ENCODE measurements at places on chromosomes 1 and 21.
A peak's percentile ranks its signal among the peaks of the same experiment; 100 is the strongest.

DNA sequence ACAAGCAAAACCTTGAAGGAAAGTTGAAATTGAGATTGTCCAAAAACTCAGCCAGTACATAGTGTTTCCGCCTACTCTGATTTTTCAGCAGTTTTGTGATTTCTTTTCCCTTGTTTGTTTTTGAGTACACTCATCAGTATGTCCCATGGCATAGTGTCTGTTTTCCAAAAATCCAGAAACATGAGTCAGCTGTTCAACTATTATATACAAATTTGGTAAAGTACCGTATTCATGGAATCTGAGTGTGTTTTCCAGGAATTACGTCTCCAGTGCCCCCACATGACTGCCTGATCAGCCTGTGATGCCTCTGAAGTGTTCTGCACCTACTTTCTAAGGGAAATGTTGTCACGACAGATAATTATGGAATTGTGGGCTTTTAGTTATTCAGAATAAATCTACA lies 186.8 kb downstream of the LTN1 start:
- no peak for DNase-seq

- no peak for DNase-seq
These were observed 115.7 kb downstream of the AKT3 start for GRCh38 chr1:243734308-243734695.

GRCh38 chr1:22803833-22804232 lies 93.2 kb downstream of the EPHB2 start:
- peak; percentile 50 for DNase-seq

GRCh38 chr1:90671741-90672140 lies 45.4 kb downstream of the BARHL2 start:
- DNase-seq, result no peak

GRCh38 chr1:192161976-192162375 lies 3.7 kb downstream of the RGS18 start:
- DNase-seq, result no peak

DNA sequence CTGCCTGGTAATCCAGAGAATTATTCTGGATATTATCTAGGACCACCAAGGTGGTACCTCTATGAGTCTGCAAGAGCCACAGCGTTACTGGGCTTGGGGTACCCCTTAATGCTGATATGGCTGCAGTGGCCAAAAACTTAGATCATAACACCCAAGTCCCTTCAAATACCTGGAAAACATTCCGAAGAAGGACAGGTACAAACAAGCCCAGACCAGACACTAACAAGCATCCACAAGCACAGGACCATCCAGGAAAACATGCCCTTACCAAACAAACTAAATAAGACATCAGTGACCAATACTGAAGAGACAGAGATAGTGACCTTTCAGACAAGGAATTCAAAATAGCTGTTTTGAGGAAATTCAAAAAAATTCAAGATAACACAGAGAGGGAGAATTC lies 2.9 kb downstream of the C1orf105 start:
- no peak for DNase-seq

DNA sequence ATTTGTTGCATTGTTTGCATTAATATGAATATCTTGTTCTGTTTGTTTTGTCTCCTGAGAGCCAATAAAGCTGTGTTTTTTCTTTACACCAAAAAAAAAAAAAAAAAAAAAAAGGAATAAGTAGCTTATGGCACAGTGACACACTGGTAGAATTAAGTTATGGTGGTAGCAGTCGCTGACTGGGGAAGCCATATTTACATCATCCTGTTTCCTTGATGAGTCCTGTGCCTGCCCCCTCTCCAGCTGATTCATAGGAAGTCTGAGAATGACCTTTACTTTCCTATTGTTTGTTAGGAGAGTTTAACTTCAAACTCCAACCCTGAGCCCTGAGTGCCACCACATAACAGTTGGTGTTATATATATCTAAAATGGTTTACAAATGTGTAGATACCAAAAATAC lies 62.2 kb downstream of the OBSCN start:
- peak; percentile 39 for DNase-seq
